ENCODE measurements at places on chromosomes 11 and 22.

DNA sequence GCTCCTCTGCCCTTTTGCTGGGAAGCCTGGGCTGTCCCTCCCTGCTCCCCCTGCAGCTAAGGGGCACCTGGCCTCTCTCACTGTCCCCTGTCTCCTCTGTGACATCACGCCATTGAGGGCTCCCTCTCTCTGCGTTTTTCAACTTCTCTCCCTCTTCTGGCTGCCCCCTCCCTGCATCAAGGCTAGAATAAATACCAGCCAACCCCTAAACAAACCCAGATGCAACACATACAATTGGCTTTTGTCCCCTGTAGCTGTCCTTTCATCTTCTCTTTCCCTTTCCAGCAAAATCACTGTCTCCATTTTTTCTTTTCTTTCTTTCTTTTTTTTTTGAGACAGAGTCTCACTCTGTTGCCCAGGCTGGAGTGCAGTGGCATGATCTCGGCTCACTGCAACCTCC, 3.3 kb upstream of the MIEF1 start:
- DNase-seq = no peak

- DNase-seq = no peak
Measured at GRCh38 chr11:47508240-47508957, 44.5 kb downstream of the CELF1 start.

DNA sequence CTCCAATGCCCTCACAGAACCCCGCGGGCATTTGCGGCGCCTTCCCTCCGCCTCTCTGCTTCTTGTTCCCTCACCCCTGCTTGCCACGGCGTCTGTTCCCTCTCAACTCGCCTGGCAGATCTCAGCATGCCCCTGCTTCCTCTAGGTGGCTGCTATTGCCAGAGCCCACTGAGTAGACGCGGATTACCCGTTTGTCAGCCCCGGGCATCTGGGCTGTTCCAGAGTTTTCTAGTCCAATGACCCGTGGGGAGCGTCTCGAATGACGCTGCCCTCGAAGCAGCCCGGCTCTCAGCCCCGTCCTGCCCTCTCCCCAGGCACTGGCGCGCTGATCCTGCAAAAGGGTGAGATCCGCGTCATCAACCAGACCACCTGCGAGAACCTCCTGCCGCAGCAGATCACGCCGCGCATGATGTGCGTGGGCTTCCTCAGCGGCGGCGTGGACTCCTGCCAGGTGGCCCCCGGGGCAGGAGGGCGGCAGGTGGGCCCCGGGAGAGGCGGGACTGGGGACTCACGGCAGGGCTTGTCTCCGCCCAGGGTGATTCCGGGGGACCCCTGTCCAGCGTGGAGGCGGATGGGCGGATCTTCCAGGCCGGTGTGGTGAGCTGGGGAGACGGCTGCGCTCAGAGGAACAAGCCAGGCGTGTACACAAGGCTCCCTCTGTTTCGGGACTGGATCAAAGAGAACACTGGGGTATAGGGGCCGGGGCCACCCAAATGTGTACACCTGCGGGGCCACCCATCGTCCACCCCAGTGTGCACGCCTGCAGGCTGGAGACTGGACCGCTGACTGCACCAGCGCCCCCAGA, 49.7 kb downstream of the ST14 start:
- no peak for DNase-seq

GRCh38 chr22:32411829-32412592, at the start of gene RTCB:
RTCB (minus strand) TSS chr22:32412247; CDS start chr22:32412156, 91 bp downstream.
- DNase-seq = peak; percentile 75

- DNase-seq = no peak
Measured at GRCh38 chr11:44158384-44158783, 62.9 kb downstream of the EXT2 start.

GRCh38 chr11:62505440-62506091, 41.0 kb downstream of the AHNAK start:
- no peak for DNase-seq

GRCh38 chr11:117009905-117010605, 88.2 kb downstream of the SIK3 start:
- DNase-seq = no peak

DNA sequence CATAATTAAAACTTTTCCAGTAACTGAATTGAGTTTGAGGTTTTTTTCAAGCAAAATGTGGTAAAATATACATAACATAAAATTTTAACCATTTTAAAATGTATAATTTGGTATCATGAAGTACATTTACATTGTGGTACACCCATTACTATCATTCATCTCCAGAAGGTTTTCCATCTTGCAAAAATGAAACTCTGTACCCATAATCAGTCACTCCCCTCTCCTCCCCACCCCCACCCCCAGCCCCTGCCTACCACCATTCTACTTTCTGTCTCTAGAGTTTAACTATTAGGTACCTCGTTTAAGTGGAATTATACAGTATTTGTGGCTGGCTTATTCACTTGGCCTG, 63.7 kb downstream of the MICAL2 start:
- no peak for DNase-seq

DNA sequence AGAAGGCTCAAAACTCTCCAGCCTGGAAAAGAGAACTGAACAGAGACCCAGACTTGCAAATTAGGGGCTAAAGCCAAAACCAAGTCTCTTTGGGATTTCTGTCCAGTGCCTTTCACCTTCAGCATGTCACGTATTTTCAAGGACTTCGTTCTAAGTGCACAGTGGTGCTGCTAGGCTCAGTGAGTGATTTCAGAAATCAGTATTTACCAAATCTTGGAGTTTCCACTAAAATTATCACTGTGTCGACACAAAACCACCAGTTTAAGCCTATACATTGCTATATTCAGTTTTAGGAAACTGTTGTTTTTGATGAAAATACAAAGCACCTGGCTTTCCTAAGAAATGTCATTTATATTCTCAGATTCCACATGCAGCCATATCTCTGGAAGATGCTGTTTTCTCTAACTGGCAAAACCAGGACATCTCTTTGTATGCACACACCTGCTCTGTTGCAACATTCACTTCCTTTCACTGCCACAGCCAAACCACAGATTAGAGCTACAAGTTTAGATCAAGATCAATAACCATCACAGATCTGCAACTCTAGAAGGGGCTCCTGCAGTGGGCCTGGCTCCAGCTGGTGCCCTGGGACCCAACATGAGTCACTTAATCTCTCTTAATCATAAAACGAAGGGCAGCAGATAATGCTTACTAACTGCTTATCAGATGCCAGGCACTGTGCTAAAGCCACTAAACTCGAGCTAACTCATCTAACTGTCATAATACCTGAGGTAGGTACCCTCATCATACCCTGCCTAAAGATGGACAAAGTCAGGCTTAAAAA, 22.3 kb downstream of the SMCO4 start:
- DNase-seq = no peak

- DNase-seq = no peak
Measured at GRCh38 chr22:39055658-39056057, 15.0 kb downstream of the APOBEC3F start.

DNA sequence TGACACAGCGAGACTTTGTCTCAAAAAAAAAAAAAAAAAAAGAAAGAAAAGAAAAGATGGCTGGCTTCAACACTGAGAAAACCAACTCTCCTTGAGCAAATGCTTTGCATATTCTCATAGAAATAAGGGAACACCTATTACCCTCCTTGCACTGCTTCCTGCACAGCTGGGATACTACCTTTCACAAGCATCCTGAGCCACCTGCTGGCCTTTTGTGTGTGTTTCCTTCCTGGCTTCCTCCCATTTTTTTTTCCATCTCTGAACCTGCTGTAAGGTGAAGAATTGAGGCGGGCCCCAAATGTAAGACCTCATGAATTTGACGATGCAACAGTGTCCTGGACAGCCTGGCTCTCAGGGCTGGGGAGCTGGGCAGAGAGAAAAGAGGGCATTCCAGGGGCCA, 1.9 kb upstream of the RFPL3 start:
- no peak for DNase-seq

- no peak for DNase-seq
Measured at GRCh38 chr22:42742940-42743339, 22.3 kb upstream of the A4GALT start.

DNA sequence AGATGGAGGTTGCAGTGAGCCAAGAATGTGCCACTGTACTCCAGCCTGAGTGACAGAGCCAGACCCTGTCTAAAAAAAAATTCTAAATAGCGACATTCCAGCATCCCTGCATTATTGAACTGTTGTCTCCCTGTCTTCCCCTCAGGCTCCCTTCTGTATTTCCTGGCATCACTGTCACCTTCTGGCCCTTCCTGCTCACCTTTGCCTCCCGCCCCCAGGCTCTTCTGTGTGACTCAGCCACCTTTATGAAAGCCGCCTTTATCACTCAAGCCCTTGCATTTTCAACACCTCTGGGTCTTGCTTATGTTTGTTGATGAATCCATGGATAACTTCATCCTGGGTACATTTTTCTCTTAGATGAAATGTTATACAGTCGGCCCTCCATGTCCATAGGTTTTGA, 21.1 kb downstream of the UBASH3B start:
- DNase-seq = no peak

DNA sequence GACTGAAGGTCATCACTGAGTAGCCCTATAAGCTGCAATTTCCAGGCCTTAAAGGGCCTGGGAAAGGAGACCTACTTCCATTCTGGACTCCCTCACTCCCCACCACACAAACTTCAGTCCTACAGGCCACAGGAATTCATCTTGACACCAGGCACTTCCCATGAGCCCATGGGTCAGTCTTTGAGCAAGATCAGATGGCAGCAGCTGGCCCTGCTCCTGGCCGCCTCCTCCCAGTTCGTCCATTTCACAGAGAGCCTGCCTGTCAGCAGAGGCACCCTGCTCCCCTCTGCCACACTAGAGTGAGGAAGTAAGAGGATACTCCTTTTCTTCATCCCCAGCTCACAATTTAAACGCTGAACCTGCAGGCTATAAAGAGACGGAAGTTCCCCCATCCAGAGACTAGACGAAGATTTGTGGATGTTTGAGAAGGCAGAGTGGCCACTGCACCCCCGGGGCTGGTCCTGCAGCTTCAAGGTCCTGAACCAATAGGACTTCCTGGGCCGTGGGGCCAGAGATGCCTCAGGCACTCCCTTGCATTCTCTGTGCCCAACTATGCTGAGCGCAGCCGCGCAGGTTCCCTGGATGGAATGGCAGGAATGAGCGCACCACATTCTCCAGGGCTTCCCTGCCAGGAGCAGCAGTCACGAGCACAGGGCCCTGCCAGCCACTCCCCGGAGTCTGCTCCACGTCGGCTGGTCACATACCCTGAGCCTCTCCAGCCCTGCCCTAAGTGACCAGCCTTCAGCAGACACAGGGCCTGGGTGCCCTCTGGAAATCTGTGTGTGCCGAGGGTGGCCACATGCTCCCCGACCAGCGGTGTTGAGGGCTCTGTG, 33.5 kb upstream of the BID start:
- DNase-seq = no peak

GRCh38 chr11:112570333-112570732, 309.7 kb upstream of the PLET1 start:
- DNase-seq = no peak

- DNase-seq = peak; percentile 31
Measured at GRCh38 chr11:64134963-64135362, 30.9 kb downstream of the MACROD1 start.

GRCh38 chr22:31954535-31955523, 10.5 kb downstream of the YWHAH start:
- no peak for DNase-seq

GRCh38 chr11:122785031-122785541, 53.2 kb upstream of the CRTAM start:
- DNase-seq = no peak

DNA sequence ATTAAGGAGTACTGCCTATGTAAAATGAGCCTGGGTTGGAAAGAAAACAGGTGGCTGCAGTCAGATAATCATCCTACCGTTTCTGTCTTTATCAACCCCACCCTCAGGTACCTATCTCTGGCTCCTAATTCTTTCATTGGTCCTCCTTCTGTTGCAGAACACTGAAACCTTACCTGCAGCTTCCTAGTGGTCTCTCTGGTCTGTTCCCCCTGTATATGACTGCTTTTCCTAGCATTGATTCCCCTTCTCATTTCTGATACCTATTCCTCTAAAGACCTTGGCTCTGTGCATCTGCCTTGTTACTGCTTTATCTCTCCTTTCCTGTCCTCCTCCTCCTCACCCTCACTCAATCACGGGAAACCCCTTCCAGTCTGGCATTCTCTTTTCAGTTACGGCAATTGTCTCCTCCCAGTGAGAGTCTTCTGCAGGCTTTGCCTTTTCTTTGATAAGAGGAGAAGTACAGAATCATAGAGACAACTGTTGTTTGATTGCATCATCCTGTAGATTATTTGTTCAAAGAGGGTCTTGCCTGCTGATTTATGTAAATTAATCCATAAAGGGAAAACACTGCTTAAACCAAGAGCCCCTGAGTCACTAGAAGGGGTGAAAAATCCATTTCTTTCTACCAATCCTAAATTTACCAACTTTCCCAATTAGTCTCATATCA, 301.2 kb downstream of the AASDHPPT start:
- DNase-seq = no peak

DNA sequence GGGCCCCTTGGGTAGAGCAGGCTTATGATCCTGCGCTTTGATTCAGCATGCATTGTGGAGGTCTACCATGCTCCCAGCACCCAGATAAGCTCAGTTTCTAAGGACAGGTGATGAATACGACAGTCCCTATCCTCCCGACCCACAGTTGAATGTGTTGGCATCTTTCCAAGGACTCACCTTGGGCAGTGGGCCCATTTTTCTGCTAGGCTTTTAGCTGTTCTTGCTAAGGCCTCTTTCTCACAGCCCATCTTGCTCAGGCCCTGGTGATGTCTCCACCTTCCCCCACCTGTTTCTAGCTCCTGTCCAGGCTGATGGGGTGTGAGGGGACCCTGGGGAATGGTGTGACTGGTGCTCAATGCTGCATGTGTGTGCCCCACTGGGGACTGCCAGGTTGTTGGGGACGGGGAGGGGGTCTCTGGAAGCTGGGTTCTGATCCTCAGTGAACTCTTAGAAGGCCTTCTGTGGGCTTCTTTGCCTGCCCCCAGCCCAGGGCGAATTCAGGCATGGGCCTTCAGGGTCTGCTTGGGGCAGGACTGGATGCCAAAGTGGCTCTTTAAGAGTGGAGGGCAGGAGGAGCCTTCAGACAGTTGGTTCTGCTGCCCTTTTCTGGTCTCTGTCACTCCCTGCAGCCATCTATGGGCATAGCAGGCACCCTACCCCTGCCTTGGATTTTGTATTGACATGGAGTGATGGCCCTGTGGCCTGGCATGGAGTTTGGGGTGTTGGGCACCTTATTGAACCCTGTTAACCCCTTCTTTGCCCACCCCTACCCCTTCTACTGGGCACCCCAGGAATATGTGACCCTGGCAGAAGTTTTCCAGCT, 33.1 kb downstream of the PHLDB1 start:
- DNase-seq = no peak

- DNase-seq = no peak
Measured at GRCh38 chr11:63573881-63574855, 11.0 kb upstream of the PLAAT2 start.

- no peak for DNase-seq
Measured at GRCh38 chr11:71999362-71999761, 653 bp downstream of the IL18BP start.

GRCh38 chr22:46107753-46108563, 42.4 kb upstream of the PPARA start:
- no peak for DNase-seq

DNA sequence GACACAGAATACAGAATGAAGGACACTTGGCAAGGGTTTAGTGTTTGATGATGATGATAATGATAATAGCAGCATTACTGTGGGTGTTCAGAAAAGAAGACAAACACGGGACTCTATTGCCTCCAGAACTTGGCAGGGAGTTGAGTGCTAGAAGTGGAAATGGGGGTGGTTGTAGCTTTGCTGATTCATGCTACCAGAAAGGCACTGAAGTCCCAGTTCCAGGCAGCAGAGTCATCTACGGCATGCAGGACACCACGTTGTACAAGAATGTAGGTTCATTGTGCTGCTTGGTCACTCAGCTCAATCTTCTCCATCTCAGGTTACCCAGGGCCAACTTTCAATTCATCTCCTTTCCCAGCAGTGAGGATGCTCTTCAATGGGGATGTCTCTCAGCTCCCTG, 115.7 kb downstream of the NTM start:
- no peak for DNase-seq
